ENCODE measurements at places on chromosomes 13 and 19.
A peak's percentile ranks its signal among the peaks of the same experiment; 100 is the strongest.

GRCh38 chr13:104014803-104015645 is 948.8 kb upstream of the SLC10A2 start:
- DNase-seq, result no peak

DNA sequence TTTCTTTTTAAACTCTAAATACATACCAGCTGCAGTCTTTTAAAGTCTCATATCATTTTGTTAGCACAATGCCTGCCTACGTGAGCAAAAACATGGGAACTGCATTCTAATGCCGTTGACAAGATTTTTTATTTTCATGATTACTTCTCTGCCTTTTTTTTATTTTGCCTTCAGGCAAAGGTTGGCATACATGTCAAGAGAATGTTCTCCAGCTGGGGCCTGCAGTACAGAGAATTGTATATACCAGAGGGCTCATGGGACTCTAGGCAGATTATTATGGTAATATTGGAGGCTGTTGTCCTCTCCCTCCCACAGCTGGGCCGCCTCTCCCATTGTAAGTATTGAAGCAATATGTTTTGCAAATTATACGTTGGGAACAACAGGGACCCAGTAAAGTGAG is 53.9 kb upstream of the OBI1 start:
- DNase-seq, result no peak

- DNase-seq, result no peak
Measured at GRCh38 chr13:113781571-113781970, 22.5 kb downstream of the TMEM255B start.

- DNase-seq, result peak; percentile 28
Measured at GRCh38 chr19:41932720-41933332, 4.6 kb upstream of the ERFL start.

Measured in testis (tissue), 5 donors.